ENCODE measurements at places on chromosomes 3 and 15. TPM values are rescaled to one million over a fixed set of nuclear protein-coding genes. Genes with fewer than 3 reads are reported as not detected.

Gene RTP4
- total RNA-seq = 2.1 TPM

Gene ATP10A
- total RNA-seq = 12.7 TPM

Gene FSIP1
- total RNA-seq = 3.9 TPM

Gene NUP210
- total RNA-seq = 0.33 TPM

Gene SNX22
- total RNA-seq = 0.17 TPM

Gene KCNAB1
- 0.33 TPM for total RNA-seq

Gene SLC27A2
- 0.66 TPM for total RNA-seq

Gene CHDH
- total RNA-seq = 0.77 TPM

Gene SLC6A20
- not detected for total RNA-seq

Gene CNTN6
- total RNA-seq = not detected

Gene ALDH1L1
- total RNA-seq = not detected

Gene SPTSSB
- total RNA-seq = not detected

Gene VILL
- total RNA-seq = 6.7 TPM

Data from fibroblast of lung (primary cell).